ENCODE measurements at places on chromosomes 4 and X.

DNA sequence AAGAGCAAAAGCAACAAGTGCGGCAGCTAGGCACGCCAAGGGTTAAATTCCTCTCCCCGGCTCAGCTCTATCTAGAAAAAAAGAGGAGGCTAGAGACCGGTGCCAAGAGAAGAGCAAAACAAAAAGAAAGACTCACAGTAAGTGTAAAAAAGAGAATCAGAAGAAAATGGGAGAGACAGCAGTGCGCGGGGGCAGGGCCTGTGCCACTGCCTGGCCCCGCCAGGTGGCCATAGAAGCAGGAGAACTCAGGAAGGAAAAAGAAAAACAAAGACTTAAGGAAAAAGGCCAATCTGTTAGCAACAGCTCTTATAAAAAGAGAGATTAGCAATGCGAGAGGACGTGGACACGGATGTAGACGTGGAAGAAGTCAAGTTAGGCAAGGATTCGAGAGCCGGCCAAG lies 3.2 kb downstream of the ACOX3 start:
- DNase-seq = no peak

DNA sequence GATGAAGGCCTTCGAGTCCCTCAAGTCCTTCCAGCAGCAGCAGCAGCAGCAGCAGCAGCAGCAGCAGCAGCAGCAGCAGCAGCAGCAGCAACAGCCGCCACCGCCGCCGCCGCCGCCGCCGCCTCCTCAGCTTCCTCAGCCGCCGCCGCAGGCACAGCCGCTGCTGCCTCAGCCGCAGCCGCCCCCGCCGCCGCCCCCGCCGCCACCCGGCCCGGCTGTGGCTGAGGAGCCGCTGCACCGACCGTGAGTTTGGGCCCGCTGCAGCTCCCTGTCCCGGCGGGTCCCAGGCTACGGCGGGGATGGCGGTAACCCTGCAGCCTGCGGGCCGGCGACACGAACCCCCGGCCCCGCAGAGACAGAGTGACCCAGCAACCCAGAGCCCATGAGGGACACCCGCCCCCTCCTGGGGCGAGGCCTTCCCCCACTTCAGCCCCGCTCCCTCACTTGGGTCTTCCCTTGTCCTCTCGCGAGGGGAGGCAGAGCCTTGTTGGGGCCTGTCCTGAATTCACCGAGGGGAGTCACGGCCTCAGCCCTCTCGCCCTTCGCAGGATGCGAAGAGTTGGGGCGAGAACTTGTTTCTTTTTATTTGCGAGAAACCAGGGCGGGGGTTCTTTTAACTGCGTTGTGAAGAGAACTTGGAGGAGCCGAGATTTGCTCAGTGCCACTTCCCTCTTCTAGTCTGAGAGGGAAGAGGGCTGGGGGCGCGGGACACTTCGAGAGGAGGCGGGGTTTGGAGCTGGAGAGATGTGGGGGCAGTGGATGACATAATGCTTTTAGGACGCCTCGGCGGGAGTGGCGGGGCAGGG lies 568 bp downstream of the HTT start:
- DNase-seq = peak; percentile 3

- peak; percentile 22 for DNase-seq
These were observed at the start of gene TLR6 for GRCh38 chr4:38856524-38857337. Gene TLR6 (minus strand): TSS chr4:38856817. CDS start chr4:38829473, 27,344 bp downstream.

DNA sequence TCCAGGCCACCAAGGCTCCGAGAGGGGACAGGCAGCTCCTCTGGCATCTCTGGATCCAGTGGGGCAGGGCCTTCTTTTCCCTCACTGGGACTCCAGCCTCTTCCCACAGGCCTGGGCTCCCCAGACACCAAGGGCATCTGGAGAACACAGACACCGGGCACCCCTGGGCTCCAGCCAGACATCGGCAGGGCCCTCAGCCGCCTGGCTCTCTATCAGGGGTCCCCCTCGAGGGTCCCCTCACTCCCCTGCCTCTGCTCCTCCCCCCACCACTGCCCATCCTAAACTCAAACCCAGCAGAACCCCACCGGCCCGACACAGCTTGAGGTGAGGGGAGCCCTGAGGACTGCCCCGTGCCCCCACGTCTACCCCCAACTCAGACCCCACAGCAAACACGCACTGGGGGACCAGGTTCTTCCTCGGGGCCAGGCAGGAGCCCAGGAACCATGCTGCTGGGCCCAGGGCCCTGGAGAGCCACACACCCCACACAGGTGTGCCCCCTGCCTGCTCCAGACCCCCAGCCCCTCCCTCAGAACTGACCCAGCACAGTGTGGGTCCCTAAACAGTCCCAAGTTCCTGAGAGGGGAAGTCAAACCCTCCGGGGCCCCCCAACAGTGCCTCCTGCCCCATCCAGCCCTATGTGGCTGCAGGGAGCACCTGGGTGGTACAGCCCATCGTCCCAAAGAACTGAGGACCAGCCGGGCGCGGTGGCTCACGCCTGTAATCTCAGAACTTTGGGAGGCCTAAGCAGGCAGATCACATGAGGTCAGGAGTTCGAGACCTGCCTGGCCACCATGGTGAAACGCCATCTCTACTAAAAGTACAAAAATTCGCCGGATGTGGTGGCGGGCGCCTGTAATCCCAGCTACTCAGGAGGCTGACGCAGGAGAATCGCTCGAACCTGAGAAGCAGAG lies 86.8 kb downstream of the FAM53A start:
- DNase-seq = no peak

DNA sequence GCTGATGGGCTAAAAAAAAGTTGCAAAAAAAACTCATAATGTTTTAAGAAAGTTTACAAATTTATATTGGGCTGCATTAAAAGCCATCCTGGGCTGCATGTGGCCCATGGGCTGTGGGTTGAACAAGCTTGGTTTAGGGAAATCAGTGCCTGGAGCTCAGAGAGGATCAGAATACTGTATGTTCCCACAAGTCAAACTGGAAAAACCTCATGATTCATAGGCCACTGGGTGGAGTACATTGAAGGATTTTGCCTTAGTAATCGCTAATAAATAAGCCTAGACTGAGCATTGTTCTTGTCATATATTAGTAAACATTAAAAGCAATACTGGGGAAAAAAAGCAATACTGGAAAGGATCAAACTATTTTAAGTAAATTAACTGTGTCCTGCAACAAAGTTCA lies 246.3 kb upstream of the TAPT1 start:
- no peak for DNase-seq

DNA sequence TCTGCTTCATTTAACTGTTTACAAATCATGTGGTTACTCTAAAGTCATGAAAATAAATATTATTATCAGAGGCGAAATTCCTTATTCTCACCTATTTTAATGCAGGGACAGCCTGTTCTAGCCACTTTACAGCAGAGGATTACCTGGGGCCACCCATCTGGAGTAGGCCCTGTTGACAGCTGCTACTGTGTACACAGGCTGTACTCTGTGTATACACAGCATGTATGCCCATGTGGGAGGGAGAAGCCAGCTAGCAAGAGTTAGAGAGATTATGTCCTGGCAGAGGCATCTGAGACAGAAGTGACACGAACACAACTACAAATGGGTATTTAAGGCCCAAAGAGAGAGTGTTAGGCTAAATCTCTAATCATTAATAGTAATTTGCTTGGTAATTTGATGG lies 62.1 kb downstream of the GPRIN3 start:
- DNase-seq = no peak

DNA sequence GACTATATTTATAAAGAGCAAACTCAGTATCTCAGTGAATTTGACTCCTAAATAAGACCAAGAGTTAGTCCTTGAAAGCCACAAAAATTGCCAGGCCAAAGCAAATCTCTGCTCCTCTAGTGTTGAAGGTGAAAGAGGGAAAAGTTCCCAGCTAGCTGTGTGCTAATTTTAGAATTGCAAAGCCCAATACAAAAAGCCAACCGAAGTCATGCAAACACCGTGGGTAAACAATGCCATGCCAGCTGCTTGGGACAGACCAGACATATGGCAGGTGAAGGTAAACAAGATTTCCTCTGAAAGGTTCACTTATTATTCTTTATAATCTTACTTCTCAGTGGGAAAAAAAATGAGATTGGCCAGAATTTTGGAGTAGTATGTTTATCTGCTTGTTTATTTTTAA lies 80.5 kb upstream of the LNX1 start:
- no peak for DNase-seq

- no peak for DNase-seq
These were observed 64.3 kb downstream of the HTRA3 start for GRCh38 chr4:8333726-8334460.

- DNase-seq = no peak
These were observed 944 bp downstream of the FUNDC2 start for GRCh38 chrX:155027509-155028066.

DNA sequence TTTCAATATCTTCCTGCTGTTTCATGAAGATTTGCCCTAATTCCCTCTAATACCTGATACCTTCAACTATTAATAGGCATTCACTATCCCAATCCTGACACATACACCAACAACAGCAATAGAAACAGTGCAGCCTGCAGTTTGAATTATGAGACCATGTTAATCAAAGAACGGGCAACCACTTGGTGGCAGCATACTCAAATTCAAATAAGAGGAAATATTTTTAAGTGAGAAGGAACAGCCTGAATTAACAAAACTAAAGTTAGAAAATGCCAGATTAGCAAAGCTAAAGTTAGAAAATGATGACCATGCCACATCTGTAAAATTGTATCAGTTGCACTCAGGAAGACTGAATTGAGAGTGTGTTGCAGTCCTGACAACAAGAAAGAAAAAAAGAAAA lies 204.9 kb downstream of the SMARCA1 start:
- DNase-seq = no peak

Data from activated T-helper 1 cell treated with Interleukin-2 at 50 U/mL for 16 hours (primary cell).